ENCODE measurements at places on chromosomes 5 and 9. TPM values are rescaled to one million over a fixed set of nuclear protein-coding genes. Genes with fewer than 3 reads are reported as not detected.

DNA sequence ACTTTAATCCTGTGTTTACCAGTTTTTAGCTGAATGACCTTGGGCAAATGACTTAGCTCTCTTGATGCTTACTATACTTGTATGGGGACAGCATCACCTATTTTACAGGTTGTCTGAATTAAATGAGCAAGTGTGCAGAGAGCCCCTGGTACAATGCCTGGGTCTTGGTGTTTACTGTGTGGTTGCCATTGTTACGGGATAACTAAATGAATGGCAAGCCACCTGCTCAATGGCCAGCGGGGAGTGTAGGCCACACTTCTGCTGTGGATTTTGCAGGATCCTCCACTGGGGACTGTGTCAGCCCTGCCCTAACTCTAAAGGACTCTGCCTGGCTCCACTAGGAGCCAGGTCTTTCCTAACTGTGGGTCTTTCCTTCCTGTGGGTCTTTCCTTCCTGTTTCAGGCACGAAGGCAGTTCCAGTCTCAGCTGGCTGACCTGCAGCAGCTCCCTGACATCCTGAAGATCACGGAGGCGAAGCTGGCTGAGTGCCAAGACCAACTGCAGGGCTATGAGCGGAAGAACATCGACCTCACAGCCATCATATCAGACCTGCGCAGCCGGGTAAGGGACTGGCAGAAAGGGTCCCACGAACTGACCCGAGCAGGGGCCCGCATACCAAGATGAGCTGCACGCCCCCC, 10.3 kb upstream of the GLE1 start:
- no peak for DNase-seq

GRCh38 chr5:84602371-84602771, 217.7 kb upstream of the EDIL3 start:
- DNase-seq: no peak

- no peak for DNase-seq
These were observed 46.2 kb downstream of the MCTP1 start for GRCh38 chr5:95238560-95239325.

DNA sequence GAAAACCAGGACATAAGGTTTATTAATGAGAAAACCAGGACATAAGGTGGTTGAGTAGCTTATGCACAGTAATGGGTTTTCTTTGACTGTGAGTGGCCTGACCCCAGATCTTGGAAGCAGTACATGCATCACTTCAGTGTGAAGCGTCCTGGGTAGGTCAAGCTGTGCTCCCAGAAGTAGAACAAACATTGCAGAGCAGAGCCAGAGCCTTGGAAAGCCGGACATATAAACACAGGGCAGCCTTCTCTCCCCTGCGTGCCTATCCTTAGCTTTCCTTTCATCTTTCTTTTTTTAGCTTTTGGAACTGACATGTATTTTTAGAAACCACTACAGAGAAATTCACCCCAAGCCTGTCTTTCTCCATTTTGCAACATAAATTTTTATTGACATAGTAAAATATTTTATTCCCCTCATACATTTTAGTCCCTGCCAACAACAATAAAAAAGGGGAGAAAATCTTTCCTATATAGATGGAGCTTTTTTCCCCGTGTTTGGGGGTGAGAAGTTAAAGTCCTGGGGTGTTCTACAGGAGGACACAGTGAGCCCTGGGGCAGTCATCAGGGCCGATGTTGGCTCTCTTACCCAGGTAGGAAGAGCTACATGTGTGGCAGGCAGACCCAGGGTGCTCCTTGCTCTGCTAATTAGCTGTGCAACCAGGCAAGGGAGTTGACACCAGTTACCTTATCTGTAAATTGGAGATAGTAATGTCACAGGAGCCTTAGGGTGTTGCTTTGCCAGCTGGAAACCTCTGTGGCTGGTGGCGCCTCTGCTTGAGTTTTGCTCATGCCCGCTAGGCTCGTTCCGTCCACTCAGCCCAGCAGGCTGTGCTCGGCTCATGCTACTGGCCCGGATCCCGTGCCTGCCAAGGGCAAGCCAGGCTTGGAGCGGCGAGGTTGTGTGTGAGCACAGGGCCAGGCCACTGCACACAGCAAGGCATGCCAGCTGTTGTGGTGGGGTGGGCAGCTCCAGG, 389.6 kb downstream of the KDM4C start:
- DNase-seq: no peak

DNA sequence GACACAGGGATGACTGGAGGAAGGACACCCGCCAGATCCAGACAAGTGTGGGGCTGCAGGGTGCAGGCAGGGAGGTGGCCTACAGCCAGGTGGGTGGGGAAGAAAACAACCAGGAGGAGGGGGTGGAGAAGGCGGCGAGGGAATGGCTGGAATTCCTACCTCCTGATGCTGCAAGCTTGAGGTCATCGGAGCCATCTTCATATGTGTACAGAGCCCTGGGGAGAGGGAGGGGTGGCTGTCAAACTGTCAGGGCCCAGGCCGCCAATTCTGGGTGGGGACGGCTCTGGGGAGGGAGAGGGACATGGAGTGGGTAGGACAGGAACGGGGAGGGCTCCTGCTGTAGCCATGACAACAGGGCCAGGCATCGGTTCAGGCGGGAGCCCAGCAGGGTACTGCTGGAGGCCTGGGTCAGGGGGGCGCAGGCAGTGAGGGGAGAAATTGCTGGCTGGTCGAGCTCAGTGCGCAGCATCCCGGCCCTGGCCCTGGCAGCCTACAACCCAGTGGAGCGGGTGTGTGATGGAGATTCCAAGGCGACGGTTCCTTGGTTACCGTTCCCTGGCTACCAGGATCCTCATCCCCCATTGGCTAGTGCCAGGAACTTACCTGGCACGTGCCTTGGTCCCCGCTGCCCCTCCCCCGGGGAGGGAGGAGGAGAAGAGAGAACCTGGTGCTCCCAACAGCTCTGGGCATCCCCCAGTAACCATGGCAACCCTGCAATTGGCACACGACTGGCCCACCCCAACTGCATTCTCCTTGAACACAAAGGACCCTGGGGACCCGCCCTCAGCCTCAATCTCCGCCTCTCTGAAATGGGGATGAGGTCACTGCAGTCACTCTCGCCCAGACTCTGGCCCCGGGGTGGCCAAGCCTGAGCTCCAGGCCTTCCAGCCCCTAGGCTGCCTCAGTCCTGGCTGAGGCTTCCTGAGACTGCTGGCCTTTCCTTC, 4.5 kb downstream of the DBN1 start:
- DNase-seq: no peak

- no peak for DNase-seq
These were observed 37.9 kb downstream of the ZFR start for GRCh38 chr5:32406650-32407049.

DNA sequence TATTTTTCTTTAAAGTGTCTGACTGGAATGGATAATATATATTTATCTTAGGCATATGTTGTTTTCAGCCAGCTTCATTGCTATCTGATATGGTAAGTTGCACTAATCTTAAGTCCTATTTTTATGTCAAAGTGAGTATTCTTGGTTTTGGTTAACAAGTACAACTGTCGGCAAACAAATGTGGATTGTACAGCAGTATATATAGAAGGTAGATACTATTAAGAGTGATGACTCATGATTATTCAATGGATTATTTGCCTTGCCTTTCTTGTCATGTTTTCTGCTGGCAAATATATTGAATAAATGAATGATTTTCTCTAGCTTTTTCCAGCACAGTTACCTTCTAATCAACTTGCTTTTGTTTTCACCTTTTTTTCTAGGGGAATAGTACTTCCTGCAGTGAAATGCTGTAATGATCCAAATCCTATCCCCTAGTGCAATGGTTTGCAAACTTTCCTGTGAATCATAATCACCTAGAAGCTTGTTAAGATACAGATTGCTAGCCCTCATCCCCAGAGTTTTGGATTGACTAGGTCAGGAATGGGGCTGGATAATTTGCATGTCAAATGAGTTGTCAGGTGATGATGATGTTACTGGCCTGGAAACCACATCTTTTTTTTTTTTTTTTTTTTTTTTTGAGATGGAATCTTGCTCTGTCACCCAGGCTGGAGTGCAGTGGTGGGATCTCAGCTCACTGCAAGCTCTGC, 60.8 kb upstream of the ARRDC3 start:
- no peak for DNase-seq

DNA sequence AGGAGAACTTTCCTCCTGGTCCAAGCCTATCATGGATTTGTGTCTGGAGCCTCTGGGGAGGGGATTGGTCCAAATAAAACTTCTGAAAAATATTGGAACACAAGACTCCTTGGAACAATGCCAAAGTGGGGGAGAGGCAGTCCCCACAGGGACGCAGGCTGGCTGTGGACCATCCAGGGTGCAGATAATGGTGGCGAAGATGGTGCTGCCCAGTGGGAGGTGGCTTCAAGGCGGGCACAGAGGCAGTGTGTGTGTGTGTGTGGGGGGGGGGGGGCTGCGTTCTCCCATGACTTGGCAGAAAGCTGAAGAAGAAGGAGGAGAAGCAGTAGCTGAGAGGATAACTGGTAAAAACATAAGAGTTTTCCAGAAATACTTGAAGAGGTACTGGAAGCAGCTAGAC, 186.4 kb downstream of the MELK start:
- DNase-seq: no peak

DNA sequence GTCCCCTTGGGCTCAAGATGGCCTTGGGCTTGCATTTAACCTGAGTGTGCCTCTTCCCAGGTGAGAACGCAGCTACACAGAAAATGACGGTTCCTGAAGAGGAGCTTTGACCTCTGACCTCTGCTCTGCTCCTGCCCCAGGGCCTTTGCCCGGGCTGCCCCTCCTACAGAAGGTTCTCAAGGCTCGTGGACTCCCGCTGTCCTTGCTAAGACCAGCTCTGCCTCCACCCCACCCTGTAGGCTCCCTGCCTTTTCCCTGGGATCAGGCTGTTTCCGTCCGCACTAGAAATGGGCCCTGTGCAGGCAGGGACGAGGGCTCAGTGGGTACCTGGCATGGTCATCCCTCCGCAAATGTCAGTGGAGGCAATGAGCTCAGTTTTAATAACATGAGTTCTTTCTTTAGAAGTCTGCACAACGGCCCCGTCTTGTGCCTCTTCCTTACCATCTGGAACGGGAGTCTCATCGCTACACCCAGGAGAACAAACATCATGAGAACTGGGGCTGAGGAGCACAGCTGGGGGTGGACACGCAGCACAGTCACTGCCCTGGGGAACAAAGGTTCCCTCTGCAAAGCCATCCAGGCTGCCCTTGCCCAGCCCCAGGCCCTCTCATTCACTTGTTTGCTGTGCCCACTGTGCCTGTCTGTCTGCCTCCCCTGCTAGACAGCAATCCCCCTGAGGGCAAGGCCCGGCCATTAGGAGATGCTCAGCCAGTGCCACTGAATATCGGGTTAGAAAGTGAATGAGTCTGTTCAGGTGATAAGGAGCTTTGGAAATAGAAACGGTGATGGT, 26.7 kb upstream of the LPCAT1 start:
- peak; percentile 70 for DNase-seq

DNA sequence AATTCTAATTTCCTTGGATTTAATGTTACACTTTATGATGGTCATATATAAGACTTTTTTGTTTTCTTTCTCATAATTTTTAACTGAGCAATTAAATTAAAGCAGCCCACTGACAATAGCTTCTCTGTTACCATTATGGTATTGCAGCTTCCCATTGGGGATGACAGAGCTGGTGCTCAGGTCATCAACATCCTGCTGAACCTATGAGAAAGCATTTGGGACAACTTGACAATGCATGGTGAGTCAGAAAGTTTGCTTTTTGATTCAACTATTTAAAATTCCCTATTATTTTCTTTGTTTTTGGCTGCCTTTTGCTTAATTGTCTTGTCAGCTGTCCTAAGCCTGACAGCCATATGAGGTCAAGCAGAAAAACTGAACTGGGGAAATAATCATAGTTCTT, 487.4 kb upstream of the RIOK2 start:
- DNase-seq: no peak

The OGN gene
- 11.5 TPM for total RNA-seq

The IFNK gene
- total RNA-seq: not detected

The PCDHB7 gene
- total RNA-seq: 0.98 TPM

The SGCD gene
- total RNA-seq: 6.9 TPM

The MACROH2A1 gene
- 190 TPM for total RNA-seq

Data from vagina (tissue), 2 donors.